ENCODE measurements at places on chromosomes 11 and 22. TPM values are rescaled to one million over a fixed set of nuclear protein-coding genes. Genes with fewer than 3 reads are reported as not detected.

Gene GPHA2
- not detected for total RNA-seq

Gene NECTIN1
- 7.7 TPM for total RNA-seq

Gene NCR3LG1
- total RNA-seq: 1.1 TPM

Gene MRGPRE
- total RNA-seq: not detected

Gene NOX4
- total RNA-seq: 0.24 TPM

Gene CCDC87
- 0.84 TPM for total RNA-seq

DNA sequence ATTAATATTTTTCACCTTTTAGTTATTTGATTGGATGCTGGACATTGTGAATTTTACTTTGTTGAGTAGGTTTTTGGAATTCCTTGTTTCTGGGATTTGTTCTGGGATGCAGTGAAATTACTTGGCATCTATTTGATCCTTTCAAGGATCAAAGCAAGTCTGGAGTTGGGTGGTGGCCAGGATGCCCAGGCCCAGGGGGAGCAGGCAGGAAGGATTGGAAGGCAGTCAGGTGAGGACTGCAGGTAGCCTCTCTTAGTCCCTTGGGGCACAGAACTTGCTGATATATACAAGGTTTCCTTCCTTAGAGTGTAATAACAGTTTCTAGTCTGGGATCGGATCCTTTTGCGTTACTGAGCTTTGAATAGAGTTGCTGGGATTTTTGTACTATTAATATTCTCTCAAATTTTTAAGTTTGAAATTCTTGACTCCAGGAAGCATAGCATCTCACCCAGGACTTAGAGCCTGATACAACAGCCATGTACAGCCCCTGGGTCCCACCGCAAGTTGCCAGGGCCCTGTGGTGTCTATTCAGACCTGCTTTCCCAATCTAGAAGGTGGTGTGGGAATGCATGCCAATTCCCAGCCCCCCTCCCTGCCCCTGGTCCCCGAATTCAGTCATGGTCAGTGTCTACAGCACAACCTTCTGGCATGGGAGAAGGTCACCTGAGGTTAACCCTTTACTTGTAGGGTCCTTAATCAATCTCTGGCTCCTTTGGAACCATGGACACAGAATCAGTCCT is 6.1 kb downstream of the ZNF74 start:
- no peak for DNase-seq

- no peak for DNase-seq
Measured at GRCh38 chr11:119573858-119574257, 150.9 kb upstream of the THY1 start.

DNA sequence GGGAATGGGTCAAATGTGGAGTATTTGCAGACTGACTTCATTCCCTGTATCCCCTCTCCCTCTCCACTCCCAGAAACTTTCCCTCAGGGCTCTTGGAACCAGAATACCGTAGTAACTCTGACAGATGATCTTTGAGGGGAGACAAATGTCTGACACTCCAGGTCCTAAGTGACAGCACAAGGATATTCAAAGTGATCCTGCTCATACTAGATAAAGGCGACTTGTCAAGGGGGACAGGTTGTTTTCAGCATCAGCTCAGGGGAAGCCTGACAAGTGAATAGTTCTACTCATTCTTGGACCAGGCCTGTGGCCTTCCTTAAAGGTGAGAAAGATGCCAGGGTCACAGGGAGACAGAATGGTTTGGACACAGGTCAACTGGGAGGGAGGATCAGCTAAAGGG is 92.8 kb downstream of the NXPE2 start:
- no peak for DNase-seq

- peak; percentile 75 for DNase-seq
Measured at GRCh38 chr11:121914508-121915059, 201.4 kb downstream of the BLID start.

DNA sequence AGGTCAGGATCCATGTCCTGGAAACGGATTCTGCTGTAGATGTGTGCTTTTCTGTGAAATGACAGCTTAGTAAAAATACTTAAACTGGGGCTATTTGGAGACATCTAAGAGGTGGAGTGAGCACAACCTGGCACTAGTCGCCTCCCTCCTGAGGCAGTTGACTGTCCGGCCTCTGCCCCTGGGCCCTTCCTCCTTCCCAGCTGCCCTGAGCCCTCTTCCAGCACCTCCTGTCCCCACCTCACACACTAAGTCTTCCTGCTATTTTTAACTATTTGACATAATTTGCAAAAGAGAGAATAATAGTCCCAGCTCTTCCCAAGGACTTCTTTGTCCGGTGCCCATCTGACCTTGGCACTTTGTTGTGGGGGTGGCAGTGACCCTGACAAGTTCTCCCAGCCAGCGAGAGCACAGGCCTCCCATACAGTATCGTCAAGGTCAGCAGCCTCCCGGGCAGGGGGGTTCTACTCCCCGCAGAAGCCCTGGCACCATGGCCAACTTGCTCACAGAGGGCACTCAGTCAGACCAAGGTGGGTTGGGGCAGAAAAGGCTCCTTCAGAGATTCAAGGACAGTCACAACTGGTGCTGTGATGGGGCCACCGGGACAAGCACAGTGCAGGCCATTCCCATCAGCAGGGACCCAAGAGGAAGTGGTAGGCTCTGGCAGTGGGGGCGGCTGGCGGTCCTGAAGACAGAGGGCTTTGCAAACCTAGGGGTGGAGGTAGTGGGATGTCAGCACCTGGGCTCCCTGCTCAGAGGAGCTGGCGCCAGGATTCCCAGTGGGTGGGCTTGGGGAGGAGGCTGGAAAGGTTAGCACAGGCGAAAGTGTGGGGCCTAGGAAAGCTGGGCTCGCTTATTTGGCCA is 5.5 kb upstream of the NEAT1 start:
- DNase-seq: no peak

DNA sequence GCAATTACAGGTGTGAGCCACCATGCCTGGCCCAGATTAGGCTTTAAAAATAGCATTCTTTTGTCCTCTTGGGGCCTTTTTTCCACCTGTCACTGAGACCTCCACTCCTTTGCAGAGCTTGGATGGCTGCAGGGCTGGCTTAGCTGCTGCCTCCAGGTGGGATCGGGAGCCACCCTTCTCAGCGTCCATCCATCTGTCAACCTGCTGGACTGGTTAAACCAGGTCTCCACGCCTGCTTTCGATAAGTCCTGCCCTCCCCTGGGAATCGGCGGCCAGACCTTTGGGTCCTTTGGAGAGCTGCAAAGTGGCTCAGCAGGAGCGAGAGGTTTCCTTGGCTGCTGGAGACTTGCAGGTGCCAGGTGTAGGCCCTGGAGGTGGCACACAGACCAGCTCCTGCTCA is 23.4 kb upstream of the GRAMD4 start:
- no peak for DNase-seq

DNA sequence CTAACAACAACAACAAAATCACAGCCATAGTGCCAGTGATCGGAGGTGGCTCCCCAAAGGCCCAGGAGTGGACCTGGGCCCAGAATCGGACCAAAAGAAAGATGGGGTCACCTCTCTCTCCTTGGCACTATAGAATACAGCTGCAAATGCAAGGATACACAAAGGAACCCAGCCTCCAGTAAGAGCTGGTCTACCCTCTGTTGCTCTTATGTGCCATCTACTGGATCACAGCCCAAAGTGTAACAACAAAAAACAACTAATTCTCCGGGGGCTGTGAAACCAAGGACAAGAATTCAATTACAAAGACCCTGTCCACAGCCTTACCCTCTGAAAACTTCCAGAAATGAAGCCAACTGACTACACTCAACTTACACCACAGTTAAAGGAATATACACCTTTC is 21.6 kb downstream of the OR8G5 start:
- peak; percentile 9 for DNase-seq

DNA sequence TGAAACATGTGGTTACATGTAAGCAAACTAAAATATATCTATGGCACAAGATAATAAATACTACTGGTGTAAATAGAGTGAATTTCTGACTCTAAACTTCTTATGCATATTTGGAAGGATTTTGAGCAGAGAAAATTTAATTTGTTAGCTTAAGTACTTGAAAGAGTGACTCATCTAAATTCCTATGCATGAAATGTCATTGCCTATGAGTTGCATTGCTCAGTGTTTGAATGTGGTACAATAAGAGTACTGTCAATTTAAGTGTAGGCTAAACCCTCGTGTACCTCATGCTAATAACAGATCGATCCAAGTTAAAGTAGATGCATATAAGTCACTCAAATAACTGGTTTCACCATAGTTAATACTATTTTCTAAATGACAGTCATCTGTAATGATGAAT is 5.3 kb upstream of the CARD18 start:
- DNase-seq: peak; percentile 11

DNA sequence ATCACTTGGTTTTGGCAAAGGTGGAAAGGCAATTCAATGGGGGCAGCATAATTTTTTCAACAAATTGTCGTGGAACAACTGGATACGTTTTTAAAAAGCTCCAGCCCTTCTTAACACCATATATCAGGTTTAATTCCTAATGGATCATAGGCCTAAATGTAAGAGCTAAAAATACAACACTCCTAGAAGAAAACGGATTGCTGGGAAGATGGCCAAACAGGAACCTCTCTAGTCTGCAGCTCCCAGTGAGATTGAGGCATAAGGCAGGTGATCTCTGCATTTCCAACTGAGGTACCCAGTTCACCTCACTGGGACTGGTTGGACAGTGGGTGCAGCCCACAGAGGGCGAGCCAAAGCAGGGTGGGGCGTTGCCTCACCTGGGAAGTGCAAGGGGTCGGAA is 32.4 kb upstream of the SCGB1D1 start:
- DNase-seq: no peak

DNA sequence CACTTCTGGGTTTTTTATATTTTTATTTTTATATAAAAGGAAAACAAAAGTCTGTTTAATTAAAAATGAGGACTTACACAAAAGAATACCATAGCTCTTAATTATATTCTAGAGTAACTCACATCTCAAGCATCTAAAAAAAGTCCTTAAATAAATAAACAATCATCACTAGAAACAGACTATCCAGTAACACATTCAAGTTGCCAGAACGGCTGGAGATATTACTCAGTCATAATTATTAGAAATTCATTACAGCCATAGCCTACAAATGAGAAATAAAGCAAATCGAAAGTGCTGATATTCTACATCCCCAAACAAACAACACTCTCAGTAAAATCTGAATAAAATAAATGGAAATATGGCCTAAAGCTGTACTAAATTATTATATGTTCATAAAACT is 182.5 kb upstream of the C11orf58 start:
- no peak for DNase-seq

GRCh38 chr11:28675183-28675582 is 567.0 kb downstream of the METTL15 start:
- no peak for DNase-seq

GRCh38 chr11:116773203-116774097 is 663 bp upstream of the BUD13 start:
- DNase-seq: no peak

- no peak for DNase-seq
Measured at GRCh38 chr22:42670921-42671709, 21.9 kb upstream of the CYB5R3 start.

DNA sequence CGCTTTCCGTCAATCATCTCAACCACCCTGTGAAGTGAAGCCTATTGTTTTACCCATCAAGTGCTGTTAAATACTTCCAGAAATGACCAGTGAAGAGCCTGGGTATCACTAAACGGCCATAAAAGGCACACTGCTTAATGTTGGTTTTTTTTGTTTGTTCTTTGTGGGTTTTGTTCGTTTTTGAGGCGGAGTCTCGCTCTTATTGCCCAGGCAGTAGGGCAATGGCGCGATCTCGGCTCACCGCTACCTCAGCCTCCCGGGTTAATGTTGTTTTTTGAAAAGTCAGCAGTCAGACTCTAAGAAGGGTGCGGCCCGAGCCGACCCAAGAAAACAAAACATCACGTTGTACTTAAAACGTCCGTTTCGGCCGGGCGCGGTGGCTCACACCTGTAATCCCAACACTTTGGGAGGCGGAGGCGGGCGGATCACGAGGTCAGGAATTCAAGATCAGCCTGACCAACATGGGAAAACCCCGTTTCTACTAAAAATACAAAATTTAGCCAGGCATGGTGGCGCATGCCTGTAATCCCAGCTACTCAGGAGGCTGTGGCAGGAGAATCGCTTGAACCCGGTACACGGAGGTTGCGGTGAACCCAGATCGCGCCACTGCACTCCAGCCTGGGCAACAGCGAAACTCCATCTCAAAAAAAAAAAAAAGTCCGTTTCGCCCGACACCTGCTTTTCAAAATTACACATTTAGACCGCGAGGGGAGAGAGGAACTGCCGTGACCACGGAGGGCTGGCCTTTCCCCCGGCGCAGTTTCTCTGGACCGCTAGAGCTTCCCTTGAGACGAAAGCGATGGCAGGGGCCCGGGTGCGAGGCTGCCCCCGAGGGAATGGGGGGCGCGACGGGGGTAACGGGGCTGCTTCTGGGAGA is 714 bp downstream of the CD59 start:
- DNase-seq: peak; percentile 37

DNA sequence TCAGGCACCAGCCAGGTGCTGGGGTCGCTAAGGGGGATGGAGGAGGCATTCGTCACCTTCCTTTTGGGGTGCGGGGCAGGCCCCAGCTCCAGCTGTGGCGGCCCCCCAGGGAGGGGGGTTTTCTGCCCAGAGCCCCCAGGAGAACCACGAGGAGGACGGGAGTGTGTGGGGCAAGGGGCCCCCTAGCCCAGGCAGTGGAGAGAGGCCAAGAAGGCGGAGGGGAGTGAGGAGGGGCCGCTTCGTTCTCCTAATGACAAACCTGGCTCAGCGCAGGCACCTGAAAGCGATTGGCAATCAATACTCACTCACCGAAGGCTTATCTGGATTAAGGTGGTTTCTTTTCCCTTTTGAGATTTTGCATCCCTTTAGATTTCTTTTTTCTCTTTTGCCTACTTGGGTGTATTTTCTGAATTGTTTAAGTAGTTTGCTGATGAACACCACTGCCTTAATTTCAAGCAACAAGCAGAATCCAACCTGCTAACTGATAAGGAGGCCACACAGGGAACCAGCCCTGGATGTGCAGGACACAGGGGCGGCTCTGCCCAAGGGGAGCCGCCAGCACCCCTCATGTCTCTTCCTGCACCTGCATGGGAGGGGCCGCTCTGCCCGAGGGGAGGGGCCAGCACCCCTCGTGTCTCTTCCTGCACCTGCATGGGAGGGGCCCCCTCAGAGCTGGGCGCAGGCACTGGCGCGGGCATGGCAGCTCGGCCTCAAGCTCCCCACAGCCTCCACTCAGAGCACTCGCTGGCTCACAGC is 122.3 kb downstream of the BRD1 start:
- DNase-seq: no peak

DNA sequence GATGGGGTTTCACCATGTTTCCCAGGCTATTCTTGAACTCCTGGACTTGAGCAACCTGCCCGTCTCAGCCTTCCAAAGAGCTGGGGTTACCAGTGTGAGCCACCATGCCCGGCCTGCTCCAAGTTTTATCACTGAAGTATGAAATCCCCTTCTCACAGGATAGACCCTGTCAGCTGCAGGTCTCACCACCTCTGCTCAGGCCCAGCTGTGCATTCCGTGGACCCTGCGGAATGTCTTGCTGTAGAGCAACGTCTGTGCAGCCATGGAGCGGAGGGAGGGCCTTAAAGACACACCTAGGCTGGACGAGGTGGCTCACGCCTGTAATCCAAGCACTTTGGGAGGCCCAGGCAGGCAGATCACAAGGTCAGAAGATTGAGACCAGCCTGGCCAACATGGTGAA is 625.4 kb downstream of the BRD1 start:
- no peak for DNase-seq

- no peak for DNase-seq
Measured at GRCh38 chr11:118657709-118658428, 21.6 kb downstream of the TREH start.

- peak; percentile 73 for DNase-seq
Measured at GRCh38 chr11:3939211-3939610, 83.7 kb downstream of the STIM1 start.

Data from RPMI7951 (cell line).